Amniotic epithelial cell (primary cell): ENCODE measurements at places on chromosomes 4 and X.

DNA sequence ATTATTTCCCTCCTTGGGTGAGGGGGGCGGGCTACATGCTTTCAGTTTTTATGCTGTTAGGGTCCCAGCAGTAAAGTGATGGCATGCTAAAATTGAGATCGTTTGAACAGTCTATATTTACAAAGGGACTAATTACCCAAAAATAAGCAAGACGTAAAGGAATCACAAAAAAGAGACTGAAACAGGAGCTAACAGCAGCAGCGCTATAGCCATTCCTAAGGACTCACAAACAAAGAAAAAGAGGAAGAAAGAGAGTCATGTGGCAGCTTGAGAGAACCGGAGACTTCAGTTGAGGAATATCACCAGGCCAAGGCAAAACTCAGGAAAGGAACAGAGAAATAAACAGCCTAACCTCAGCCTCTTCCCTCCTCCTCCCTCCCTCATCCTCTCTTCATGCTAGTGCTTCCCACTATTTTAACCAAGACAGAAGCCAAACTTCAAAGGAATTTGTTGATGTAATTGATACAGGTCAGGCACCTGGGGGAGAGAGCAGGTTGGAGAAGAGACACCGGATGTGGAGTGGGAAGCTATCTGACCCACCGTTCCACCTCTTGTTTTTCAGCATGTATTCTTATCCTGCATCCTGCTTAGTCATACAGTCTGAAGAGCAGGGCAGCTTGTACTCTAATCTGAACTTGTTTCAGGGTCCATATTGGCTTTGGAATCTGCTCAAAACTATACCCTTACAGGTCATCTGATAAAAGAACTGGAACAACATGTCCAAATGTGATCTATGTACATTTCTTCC is 383.7 kb downstream of the NAF1 start:
- DNase-seq, result no peak

DNA sequence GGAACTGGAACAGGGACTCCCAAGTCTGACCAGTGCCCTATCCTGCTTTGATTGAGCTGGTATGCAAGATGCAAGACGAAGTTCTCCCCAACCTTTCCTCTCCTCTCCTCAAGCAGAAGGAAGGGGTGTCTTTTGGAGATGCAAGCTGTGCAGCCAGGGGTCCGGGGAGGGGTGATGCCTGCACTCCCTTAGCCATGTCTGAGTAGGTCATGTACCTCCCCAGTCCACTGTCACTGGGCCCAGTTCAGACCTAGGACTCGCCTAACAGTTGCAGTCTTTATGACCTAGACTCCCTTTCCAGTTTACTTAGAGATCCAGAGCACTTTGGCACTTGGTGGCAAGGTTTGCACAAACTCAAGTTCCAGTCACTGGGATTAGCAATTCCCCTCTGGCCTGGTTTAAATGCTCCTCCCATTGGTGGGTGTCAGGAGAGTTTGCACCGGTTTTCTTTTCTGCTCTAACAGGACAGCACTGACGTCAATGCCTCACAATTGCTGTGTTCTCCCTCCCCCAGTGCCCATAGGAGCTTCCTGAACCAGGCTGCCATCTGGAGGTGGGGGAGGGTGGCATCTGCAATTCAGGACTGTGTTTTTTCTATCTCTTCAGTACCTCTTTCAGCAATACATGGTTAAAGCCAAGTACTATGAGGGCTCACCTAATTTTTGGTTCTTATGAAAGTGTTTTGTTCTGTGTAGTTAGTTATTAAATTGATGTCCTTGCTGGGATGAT is 782.2 kb downstream of the ARAP2 start:
- DNase-seq, result no peak

DNA sequence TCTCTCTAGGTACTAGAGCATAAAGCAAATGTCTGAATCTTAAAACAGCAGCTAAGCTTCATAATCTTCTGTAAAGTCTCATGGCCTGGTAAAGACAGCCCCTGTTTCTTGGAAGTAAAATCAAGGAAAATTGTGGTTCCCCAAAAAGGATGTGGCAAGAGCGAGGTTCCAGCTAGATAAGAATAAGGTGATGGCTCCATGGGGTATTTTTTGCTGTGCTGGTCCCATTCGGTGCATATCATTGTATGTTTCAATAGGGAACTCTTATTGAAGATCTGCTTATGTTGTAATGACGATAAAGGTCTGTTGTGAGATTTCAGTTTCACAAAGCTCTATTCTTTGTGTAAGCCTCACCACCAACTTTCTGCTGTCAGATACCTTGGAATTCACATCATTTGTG is 316.9 kb upstream of the NOCT start:
- no peak for DNase-seq

- DNase-seq, result no peak
Observed at GRCh38 chr4:1412376-1413203, 6.3 kb upstream of the NKX1-1 start.

DNA sequence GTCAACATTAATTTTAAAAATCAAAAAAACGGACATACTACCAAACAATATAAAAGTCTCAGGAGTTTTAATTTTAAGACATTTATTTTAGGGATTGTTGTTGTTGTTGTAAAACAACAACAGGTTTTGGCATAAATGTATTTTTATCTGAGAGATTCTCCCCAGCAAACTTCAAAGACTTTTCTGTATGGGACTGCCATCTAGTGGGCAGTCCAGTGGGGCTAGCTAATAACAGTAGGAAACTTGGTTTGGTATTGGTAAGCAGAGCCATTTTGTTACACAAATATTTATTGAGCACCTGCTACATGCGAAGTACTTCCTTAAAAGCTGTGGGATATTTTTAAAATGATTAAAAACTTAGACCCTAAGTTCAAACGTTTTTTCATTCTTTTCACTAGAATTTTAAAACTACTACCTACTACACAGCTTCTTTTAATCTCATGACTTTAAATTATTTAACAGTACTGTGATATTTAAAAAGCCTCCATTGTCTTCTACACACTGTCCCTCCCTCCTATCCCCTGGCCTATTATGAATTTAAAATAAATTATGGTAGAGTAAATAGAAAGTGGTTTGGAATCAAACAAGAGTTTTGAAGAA is 1028.4 kb upstream of the INTU start:
- peak; percentile 43 for DNase-seq

DNA sequence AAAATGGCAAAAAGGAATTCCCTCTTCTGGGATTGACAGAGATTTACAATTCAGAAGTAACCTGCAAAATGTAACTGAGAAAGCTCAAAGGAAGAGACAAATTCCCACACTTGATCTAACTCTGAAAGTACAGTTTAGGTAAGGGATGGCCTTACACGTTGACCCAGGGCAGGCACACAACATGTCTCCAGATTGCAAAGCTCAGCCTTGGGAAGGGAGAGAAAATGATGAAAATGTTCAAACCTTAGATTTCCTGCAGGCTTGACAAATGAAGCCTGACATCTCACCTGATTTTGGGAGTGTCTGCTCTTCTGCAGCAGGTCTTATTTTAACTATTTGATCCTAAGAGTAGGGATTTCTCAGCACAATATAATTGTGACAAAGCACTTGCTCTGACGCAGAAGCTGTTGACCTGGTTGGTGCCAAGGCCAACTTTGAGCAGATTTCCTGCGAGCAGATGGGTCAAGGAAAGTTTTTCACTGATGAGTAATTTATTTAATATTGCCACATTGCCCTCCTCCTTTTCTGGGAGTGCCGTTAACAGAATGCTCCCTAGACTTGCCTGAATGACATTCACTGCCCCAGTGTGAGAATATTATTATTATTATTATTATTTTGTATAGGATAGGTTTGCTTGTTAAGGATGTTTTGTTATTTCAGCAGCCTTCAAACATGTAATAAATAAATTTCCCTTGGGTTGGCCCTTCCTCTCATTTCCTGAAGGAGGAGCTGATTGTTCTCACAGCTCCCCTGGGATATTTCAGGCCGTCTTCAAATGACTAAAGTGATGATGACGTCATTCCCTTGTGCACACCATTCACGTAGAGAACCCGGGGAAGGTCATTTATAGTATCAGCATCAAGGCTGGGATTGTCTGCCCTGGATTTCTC is 157.1 kb downstream of the VEGFC start:
- DNase-seq, result peak; percentile 94

DNA sequence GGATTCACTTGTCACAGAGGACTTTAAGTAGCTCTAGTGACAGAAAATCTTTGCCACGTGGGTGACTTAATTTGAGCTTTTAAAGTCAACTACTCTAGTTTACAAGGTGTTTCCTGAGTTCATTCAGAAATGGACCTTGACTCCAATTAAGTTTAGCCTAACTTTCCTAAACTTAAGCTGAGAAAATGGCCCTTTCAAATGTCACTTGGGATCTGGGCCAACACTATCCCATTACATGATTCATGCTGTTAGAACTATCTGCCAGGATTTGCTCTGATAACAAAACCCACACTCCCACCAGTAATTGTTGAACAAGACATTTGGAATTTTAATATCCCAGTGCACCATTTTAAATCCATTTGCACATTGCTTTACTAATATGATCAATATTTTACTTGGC is 40.8 kb downstream of the C4orf46 start:
- peak; percentile 48 for DNase-seq

DNA sequence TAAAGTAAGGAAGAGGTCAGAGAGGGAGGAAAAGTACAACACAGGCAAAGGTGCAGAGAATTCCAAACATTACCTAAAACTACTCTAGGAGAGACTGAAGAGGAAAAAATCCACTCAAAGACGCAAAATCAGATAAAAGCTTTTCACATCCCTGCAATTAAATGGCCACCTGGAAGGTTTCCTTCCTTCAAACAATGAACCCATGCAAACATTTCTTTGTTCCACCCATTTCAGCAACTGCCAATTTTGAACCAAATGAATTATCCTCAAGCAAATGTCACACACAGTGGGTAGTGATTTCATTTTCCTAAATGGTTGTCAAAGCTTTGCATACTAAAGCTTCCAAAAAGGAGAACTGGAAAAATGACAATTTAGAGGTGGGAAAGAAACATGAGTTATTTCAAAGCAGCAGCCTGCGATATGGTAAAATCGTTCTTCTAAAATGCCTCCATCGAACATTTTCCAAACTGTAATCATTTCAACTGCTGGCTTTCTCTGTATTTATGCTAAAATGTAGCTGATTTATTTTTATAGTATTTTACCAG is 45.0 kb downstream of the APBB2 start:
- DNase-seq, result no peak

DNA sequence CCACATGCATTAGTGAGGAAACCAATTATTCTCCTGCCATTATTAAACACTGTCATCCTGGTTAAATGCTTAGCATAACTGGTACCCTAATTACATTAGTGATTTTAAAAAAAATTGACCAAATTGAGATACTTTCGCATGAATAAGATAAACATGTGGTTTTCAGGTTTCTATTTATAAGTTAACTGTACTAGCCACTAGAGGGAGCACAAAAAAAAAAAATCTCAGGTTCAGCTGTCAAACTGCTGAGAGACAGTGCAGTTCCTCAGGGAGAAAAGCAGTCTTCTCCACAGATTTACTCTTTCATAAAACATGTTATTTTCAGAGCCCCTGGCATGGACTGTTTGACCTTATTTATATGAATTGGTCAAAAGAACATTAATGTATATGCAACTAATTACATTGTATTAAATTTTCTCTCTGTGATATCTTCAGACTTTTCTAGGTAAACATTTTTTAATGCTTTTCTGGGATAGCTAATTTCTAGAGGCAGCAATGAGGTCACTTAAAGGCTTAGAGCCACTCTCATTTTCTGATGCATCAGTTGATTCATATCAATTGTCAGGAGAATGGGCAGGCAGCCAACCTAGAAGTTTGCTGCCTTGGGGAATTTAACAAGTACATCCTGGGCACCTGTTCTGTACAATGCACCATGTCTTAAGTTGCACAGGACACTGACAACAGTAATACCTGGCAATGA is 167.5 kb downstream of the CDS1 start:
- peak; percentile 67 for DNase-seq

- no peak for DNase-seq
Observed at GRCh38 chr4:170729236-170729635, 639.5 kb upstream of the AADAT start.

DNA sequence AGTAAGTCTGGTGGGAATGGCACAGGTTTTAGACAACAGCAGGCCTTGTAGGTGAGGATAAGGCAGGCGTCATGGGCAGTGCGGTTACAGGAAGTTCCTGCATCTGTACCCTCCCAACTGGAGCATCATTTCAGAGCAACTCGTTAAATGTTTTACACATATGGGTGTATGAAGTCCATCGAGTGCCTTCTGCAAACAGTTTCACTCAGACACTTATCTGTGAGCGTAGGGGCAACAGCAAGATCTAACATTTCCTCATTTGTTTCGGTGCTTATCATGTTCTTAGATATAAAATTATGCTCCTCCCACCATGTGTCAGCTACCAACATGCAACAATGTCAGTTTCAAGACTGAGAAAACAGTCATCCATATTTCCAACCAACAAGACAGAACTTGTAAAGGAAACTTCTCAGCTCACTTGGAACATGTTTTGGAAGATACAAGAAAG is 69.9 kb downstream of the ELOVL6 start:
- peak; percentile 63 for DNase-seq

DNA sequence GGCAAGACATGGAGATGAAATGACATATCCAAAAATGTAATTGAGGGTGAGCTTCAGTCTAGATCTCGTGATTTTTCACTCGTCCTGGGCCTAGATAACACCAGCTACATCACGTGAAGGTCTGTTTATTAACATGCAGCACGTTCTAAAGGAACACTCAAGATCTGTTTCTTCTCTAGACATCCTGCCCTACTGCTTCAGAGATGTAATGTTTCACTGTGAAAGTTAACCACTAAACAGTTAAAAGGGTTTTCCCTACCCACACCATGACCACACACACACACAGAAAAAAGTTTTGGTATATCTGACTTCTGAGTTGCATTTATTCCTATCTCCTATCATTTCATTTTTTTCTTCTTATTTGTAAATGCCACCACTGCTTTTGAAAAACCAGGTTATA is 52.3 kb upstream of the SMIM31 start:
- DNase-seq, result no peak

GRCh38 chr4:104728380-104729122 is 233.9 kb upstream of the CXXC4 start:
- peak; percentile 80 for DNase-seq

DNA sequence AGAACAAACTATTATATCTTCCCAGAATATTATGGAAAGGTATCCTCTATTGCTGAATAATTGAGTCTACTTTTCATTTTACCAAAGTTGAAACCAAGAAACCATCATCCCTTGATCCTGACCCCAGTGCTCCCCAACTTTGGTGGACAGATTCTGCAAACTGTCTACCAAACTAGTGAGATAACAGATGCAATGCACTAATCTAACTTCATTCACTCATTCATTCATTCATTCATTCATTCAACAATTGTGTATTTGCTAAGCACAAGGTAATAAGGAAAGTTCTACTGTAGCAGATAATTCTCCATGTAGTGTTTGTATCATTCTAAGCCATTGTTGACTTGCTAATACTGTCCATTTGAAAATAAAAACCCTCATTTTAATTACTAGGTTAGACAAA is 150.6 kb downstream of the UNC5C start:
- no peak for DNase-seq

DNA sequence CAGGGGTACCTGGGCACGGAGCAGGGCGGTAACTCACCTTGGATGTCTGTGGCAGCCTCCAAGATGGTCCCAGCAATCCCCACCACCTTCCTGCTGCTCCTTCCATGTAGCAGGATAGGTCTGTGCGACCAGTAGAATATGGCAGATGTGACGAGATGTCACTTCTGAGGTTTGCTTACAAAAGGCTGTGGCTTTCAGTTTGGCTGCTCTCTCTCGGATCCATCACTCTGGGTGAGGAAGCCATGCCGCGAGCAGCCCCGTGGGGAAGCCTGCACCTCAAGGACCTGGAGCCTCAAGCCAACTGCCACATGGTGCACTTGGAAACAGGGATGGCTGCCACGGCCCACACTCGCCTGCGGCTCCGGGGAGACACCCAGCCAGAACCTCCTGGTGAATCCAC is 37.6 kb downstream of the WFS1 start:
- DNase-seq, result no peak
